Mesenchymal stem cell (in vitro differentiated cells and primary cell): ENCODE measurements at places on chromosomes 11 and 22.

DNA sequence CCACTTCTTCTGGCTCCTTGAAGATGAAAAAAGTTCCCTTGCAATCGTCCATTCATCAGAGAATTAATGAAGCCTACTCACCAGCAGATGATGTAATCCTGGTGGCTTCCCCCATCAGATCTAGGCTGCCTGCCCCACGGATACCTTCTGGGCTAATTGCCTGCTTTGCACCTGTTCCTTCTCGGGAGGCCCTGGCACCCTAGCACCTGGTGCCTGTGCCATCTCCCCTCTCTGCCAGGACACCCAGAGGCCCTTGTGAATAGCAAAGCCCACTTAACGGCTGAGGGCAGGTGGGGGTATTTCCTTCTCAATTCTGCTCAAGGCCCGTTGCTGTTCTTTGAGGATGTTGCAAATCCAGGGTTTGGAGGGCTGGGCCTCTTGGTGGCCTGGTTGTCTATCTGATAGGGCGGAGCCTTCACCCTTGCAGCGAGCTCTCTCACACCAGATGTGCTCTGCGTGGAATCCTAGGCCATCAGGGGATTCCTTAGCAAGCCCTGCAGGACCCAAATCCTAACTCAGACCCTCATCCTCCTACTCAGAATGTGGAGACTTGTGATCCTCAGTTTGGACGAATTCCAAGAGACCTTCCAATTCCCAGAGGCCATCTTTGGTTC, at the start of gene LMO2:
Gene LMO2, minus strand, starts transcription at position 363 of the 614 bp plus-strand sequence. CDS start 22,360 bp downstream, outside the sequence.
- DNase-seq: no peak

- no peak for DNase-seq
Observed at GRCh38 chr11:116421529-116422185, 351.1 kb downstream of the BUD13 start.

DNA sequence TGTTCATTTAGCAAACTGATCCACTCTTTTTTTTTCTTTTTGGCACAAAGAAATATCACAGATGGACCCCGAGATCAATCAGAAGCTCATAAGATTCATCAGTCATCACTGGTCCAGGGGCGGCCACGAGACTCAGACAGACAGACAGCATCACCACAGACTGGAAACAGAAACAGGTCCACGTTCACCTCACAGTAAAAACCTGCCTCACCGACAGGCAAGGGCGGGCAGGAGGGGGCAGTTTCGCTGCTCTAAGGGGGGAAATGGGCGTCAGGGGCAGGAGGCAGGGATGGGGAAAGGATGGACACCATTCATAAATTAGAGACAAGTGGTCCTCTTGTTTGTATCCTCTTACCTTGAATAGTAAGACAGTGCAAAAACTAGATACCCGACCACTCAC, 16.5 kb downstream of the CHST1 start:
- DNase-seq: no peak

- peak; percentile 88 for DNase-seq
Observed at GRCh38 chr11:69636512-69637197, 4.3 kb upstream of the CCND1 start.

GRCh38 chr11:95067841-95068219, 1.1 kb downstream of the SRSF8 start:
- DNase-seq: no peak

DNA sequence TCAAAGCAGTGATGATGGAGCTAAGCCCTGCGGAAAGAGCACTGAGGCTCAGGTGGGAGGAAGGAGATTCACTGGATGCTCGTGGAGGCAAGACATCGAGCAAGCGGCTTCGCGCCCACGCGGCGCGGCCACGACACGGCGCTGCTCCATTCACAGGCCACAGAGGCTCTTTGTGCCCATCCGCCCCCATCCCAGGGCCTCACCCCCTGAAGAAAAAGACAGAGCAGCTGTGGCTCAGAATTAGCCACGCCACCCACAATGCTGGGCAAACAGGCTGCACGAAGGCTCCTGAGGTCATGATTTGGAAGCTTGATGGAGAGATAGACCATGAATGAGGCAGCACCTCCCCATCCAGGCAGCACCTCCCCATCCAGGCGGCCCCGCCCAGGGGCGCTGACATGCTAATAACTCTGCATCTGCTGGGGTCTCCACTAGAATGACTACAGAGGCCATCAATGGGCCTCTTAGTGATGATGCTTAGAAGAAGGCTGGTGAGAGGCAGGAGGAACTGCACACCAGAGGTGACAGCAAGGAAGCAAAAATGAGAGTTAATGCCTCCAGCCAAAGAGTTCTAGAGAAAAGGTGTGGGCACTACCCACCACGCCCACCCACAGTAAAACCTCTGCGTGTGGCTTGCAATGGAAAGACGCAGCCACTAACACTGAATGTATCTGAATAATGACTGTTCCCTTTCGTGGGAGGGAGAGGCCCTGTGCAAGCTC, 43.5 kb downstream of the MYH9 start:
- DNase-seq: no peak

DNA sequence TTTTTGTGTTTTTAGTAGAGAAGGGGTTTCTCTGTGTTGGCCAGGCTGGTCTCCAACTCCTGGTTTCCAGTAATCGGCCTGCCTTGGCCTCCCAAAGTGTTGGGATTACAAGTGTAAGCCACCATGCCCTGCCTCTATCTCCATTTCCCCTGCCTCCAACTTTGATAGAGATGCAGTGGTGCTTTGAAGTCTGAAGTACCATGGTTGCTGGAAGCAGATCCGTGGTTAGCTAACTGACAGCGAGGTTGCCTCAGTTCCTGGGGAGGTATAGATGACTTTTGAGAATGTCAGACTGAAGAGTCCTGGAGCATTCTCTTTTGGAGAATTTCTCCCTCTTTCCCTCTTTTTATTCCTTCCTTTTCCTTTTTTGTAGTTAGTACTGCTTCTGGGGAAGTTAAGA, 111.5 kb upstream of the RRM1 start:
- DNase-seq: no peak
